Kidney (tissue), 22 donors: ENCODE measurements at places on chromosomes 3 and 15. TPM values are rescaled to one million over a fixed set of nuclear protein-coding genes. Genes with fewer than 3 reads are reported as not detected.
A peak's percentile ranks its signal among the peaks of the same experiment; 100 is the strongest.

The CLDN16 gene
- total RNA-seq, result 27.3 TPM

The KBTBD12 gene
- 1.4 TPM for total RNA-seq

The GOLGA8H gene
- 0.88 TPM for total RNA-seq

The CLDN1 gene
- total RNA-seq, result 86.0 TPM

The FAM107A gene
- 180 TPM for total RNA-seq

DNA sequence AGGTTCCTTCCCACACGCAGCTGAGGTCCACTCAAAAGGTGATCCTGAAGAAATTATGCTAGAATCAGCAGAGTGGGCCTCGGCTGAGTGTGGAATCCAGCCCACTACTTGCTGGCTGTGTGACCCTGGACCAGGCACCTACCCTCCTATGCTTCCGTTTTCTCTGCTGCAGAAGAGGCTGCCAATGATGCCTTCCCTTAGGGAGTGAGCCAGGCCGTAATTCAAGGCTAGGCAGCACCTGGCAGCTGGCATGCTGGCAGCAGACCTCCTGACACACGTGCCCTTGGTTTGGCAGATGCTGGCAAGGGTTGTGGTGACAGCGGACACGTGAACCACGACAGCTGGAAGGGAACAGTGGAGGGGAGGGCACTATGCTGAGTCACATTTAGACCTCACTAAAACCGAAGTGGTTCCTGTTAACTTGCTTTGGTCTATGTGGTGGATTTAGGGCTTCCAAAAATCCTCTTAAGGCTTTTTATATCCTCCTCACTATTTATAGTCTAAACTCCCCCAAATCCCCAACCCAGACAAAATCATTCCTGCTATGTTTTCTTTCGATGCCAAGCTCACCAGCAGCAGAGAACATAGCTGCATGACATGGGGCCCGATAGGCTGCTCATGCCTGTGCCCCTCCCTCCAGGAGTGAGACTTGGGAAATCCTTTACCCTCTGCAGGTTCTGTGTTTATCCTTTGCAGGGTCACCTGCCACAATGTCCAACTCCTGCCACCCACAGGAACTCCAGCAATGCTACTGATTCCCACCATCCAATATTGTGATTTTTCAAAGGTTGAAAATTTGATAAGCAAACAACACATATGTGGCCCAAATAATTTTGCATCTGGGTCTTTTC lies 10.6 kb upstream of the PCSK6 start:
- no peak for DNase-seq

DNA sequence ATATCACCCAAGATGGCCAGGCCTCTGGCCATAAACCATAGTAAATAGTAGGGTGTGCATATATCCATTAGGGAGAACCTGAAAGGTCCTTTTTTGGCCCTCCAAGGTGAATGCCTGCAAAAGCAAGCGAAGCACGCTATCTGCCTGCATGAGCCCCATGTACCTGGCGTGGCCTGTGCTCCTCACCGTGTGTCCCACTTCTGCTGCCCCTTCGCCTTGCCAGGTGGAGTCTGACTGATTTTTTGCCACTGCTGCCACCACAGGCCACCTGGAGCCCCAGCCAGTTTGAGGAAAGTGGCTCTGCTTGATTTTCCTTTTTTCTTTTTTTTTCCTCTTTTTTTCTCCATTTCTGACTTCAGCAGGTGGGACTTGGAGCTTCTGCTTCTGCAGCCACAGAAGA lies 139.7 kb downstream of the SNRPN start:
- DNase-seq, result no peak

- DNase-seq, result no peak
Observed at GRCh38 chr3:187085021-187085666, 54.2 kb downstream of the RPL39L start.

- no peak for DNase-seq
Observed at GRCh38 chr3:187966636-187967406, 187.1 kb upstream of the LPP start.

GRCh38 chr15:57595011-57595866 lies 3.5 kb downstream of the MYZAP start:
- DNase-seq, result no peak

DNA sequence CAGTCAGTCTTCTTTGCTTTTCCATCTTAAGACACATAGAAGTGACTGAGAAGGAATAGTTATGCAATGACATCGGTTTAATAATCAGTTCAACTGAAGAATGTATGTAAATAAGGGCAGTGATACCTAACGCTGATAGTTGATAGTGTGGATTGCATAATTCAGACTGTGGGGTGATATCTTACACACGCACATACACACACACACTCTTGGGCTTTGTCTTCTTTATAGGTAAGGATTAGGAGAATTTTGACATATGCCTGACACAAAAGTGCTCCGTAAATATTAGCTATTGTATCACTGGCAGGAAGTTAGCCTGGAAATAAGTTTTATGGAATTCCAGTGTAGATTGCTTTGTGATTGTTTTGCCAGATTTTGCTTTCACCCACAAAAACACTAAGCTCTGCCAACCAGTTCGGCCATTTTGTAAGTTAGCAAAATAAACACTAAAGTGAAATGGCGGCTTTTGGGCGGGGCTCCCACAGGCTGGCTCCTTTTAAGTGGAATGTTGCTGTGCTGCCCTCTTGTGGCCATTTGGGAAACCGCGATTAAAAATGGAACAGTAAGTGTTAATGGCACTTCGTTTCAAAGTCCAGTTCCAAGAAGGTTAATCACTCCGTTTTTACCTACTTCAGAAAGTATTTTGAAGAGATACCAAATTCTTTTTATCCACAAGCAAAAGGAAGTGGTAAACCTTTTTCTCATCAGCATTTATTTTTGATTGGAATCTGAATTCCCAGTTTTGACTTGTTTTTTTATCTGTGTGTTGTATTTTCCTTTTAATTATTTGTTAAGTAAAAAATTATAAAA lies 17.7 kb downstream of the CHD2 start:
- DNase-seq, result peak; percentile 97

- no peak for DNase-seq
Observed at GRCh38 chr3:115217678-115218451, 70.8 kb upstream of the ZBTB20 start.

- no peak for DNase-seq
Observed at GRCh38 chr3:56042326-56042951, 425.8 kb downstream of the ERC2 start.

DNA sequence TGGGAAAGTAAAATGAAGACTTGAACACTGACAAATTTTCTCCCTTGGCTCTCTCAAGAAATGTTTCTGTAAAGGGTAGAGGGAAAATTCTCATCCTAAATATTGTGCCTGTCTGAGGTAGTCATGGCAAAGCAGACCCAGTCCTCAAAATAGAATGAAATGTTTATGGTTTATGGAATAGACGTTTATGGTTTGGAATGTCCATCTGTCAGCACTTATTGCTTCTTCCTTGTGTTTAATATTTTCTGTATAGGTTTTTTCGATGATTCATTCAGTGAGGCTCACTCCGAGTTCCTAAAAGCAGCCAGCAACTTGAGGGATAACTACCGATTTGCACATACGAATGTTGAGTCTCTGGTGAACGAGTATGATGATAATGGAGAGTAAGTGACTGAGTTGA lies 13.9 kb downstream of the ELL3 start:
- DNase-seq, result no peak

DNA sequence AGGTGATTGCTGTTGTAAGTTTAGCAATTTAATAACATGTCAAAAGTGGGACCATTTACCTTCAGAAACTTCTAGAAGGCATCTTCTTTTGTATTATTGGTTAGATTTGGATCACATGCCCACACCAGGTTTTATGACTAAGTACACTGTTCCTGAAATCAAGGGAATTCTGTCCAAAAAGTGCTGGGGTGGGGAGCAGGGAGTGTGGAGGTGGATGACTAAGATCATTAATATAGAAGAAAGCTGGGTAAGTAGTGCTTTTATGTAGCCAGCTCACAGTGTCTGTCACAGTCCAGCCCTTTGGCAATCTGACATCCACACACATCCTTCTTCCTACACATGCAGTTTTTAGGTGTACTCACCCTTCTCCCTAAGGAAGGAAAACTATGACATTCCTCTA lies 120.0 kb downstream of the TMCO5A start:
- no peak for DNase-seq

DNA sequence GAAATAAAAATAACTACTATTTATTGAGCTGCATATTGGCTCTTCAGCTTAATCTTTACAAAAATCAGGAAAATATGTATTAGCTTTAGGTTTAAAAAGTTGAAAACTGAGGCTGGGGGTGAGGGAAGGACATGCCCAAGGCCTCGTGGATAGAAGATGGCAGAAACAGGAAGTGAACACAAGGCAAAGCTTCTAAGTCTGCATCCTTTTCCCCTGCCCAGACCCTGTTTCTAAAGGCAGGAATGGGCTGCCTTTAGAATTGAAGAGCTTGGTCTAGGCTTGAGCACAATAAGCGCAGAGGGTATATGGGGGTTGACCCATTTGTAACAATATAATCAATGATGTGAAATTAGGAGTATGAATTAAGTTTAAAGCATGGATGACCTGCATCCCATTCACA lies 6.1 kb downstream of the CLDN18 start:
- no peak for DNase-seq

- DNase-seq, result no peak
Observed at GRCh38 chr3:174083706-174084105, 686.2 kb downstream of the NLGN1 start.

- DNase-seq, result no peak
Observed at GRCh38 chr3:47012342-47013230, 33.1 kb downstream of the NBEAL2 start.

GRCh38 chr3:127597020-127597771 lies 1.0 kb upstream of the MCM2 start:
- no peak for DNase-seq

DNA sequence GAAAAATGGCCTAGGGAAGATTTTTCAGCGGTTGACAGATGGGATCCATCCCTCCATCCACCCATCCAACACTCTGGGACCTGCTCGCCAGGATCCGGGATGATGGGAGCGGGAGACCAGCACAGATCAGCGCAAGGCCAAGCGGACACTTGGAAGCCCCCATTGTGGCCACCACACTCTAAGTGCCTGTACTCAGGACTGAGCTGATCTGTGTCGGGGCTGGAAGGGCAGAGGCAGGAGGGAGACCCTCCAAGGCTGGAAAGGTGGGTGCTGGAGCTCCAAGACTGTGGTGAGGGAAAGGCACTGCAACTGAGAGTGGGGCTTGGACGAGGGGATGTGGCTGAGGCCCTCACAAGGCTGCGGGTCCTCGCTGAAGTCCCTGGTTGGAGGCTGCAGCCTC lies 91.8 kb upstream of the TRPM1 start:
- DNase-seq, result no peak

- DNase-seq, result no peak
Observed at GRCh38 chr3:179801263-179801662, 148.4 kb downstream of the USP13 start.

- no peak for DNase-seq
Observed at GRCh38 chr3:152264378-152264777, 4.4 kb upstream of the MBNL1 start.

DNA sequence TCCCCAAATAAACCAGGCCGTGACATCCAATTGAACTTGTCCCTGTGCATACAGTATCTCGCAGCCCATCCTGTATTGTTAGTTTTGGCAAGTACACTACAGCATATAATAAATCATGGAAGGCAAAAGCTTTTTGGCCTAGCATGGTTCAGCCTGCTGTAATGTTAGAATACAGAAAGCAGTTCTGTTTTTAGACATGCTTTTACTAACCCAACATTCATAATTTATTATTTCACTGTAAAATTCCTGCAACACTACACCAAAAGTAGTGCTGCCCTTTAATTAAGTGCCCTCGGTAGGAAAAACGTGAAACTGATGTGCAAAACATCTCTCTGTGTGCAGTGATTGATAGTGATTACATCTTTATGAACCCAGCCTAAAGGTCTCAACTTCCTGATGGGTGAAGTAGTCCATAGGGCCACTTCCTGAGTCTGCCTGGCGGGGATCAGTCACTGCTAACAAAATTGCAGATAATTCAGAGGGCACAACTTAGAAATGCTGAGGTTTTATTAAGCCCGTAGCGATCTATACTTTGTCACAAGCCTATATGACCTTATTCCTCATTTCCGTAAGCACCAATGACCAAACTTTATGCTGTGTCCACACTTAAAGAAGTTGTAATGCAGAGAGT lies 227.8 kb downstream of the CDIN1 start:
- no peak for DNase-seq

DNA sequence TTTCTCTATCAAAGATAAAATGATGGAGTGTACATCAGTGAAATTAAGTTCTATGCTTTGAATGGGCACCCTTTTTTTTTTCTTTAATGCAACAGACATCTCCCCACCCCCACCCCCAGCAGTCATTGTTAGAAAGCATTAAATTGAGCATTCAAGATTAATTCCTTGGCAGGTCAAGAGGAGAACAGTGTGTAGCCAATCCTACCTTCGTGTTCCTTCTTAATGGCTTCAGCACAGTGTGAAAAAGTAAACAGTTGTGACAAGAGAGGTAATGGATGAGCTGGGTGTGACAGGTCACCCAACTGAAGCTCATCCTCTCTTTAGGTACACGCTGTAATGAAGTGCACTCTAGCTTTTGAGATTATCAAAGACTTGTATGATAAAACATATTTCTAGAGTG lies 198.5 kb upstream of the RARB start:
- DNase-seq, result peak; percentile 46

- no peak for DNase-seq
Observed at GRCh38 chr3:20173844-20174410, 12.1 kb downstream of the SGO1 start.

GRCh38 chr3:158711886-158712285 lies 20.4 kb downstream of the RARRES1 start:
- no peak for DNase-seq

- peak; percentile 23 for DNase-seq
Observed at GRCh38 chr3:171168086-171168485, 141.6 kb upstream of the SLC2A2 start.

DNA sequence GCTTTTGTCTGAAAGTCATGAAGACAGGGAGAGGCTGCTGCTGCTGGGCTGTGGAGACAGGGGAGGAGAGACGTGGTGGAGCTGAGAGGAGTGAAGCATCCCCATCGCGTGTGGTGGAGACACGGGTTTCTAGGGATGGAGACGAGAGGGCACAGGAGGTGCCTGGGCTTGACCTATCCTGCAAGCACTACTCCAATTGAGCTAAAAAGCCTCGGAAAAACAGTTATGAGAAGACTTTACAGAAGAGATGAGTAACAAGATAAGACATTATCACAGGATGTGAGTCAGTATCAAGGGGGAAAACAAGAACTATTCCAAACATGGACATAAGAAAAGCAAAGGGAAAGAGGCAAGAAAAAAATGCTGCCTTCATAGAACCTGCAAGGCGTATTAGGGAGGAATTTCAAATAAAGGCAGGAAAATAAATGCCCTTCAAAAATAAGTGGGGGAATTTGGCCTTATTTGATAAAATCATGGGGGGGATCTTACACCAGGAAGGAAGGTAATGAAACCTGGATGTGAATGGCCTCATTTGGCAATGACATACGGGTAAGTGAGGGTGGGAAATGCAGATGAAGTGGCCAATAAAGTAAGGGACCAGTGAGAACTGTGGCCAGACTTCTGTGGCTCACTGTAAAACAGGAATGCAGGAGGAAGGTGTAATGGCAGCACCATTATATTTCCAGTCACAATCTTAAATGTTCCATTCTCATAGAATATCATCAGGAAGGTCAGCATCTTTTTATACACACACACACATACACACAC lies 97.9 kb downstream of the PLD1 start:
- DNase-seq, result peak; percentile 76
